ENCODE measurements at places on chromosomes 5 and 9.

- DNase-seq, result no peak
Observed at GRCh38 chr5:150329881-150330876, 27.3 kb upstream of the TCOF1 start.

DNA sequence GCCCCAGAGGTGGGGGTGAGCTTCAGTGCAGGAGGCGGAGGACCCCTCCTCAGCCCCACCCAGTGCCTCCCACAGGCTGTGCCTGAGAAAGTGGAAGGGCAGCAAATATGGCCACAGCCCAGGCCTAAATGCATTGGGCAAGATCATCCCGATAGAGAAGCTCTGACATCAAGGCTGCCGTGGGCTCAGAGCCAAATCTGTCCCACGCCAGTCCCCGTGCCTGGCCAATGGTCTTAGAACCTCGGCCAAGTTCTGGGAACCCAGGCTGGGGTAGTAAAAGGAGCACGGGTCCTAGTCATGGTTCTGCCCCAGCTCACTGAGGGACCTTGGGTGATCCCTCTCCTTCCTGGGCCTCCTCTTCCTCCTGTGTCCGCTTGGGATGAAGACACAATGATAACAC, 27.7 kb upstream of the TNIP1 start:
- no peak for DNase-seq

DNA sequence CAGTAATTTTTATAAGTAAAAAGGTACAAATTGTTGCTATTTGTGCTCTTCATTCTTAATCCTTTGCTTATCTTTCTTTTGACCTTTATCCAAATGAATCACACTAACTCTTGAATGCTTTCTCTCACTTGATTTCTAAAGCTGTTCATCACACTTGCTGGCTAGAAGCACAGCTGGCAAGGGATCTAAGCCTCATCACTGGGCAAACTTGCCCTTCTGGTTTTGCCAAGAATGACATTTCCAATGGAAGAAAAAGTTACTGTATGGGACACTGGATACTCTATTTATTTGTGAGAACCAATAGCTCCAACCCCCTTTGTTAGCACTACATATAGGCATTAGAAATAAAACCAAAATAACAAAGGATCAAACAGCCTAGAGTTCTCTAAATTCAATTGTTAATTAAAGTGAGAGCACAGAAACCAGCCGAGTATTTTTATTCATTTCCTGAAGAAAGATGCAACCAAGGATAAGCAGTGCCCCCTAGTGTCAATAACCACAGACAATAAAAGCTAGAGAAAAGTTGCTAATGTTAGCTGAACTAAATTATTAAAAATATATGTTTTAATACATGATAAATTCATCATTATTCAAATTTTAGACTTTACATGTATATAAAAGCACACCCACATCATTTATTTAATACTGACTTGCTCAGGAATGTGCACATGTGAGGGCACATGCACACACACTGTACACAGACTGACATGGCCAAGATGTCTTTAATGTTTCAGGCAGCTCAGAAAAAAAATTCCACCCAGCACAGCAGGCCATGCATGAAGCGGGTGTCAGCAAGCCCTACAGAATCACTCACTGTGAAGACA, 59.8 kb upstream of the POU5F2 start:
- DNase-seq, result peak; percentile 92

DNA sequence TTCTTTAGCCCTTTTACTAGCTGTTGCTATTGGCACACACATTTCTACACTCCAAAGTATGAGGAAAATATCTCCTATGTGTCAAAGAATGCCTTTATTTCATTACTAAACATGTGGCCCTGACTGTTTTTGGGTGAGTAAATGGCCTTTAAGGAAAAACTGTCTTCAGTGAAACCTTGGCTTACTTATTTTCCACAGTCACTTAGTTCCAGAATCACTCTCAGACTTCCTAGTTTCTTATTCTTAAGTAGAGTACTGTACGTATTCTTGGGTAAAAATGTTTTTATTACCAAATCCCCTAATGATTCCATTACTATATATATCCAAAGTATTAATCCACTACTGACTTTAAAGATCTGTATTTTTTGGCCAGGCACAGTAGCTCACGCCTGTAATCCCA, 27.5 kb downstream of the ERP44 start:
- DNase-seq, result no peak

DNA sequence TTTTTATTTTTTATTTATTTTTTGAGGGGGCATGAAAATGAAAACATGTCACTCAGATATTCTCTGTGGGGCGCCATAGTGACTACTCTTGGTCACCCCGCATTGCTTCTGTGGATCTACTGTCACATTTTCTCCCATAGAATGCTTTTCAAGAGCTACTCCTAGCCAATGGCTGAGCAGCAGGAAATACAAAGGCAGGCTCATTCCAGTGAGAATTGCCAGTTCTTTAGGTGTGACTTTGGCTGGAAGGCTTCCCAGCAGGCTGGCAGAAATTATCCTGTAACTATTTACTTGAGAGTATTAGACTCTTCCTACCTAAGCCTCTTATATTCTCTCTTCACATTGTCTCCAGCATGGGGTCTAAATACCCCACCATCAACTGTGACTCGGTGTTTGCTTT, 21.0 kb upstream of the PTPRD start:
- no peak for DNase-seq

DNA sequence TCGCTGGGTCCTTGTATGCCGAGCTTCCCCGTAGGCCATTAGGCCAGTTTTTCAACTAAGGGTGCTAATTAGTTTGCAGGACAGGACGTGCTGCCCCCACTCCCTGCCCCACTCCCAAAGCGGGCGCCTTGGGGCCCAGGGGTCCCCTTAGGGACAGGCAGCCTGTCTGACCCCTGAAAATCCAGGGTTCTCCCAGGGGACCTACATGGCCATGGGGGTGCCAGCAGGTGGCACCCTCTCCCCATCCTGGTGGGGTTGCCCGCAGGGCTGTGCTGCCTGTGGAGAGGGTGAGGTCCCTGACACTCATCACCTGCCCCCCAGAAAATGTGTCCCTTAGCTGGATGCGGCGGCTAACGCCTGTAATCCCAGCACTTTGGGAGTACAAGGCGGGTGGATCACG, 8.5 kb upstream of the CCDC187 start:
- peak; percentile 42 for DNase-seq
